ENCODE measurements at places on chromosomes 3 and 15. TPM values are rescaled to one million over a fixed set of nuclear protein-coding genes. Genes with fewer than 3 reads are reported as not detected.

DNA sequence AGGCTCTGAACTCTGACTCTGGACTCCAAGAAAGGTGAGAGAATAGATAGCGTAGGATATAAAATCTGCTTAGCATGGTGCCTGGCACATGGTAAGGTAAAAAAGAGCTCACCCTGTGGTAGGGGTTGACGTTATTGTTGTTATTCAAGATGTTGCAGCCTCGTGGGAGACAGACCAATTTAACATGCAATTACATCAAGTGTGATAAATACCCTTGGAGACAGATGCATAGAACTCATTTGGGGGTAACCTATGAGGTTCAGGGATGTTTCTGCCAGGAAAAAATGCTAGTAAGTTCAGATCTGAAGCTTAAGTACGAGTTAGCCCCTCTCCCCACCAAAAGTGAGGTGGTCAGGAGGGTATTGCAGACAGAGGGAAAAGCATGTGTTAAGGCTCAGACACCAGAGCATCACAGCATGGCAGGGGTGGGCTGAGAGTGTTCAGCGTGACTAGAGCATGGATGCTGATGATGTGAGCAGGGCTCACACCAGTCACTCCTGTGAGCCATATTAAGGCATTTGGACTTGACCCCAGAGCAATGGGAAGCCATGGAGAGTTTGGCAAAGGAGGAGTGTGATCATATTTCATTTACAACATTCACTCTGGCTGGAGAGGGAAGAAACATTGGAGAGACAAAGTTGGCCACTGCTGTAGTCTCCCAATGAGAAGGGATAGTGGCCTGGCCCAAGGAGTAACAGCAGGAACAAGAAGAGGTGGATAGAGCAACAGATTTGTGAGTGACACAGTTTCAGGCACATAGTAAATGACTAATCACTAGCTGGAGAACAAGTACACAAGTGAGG is 181.0 kb downstream of the UACA start:
- DNase-seq, result no peak

DNA sequence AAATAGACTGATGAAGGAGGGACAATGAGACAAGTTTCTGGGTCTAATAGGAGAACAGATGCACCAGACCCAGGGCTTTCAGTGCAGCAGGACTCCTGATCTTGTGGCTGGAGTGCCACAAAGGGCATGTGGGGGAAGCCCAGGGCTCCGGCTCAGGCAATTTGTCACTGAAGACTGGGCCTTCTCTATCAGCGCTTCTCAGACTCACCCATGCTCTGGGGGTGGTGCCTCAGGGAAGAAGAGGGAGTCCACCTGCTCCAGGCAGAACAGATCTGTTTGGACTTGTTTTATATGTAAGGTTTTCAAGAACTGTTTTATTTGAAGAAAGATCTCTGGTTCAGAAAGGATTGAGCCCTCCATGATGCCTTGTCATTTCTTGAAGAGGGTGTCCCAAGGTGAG is 112.4 kb upstream of the TLE3 start:
- DNase-seq, result no peak

- no peak for DNase-seq
Measured at GRCh38 chr15:38215707-38216106, 36.9 kb upstream of the SPRED1 start.

- DNase-seq, result no peak
Measured at GRCh38 chr15:56868170-56868569, 50.3 kb upstream of the TCF12 start.

GRCh38 chr3:111768571-111769100 is 90.4 kb upstream of the PHLDB2 start:
- DNase-seq, result peak; percentile 74

DNA sequence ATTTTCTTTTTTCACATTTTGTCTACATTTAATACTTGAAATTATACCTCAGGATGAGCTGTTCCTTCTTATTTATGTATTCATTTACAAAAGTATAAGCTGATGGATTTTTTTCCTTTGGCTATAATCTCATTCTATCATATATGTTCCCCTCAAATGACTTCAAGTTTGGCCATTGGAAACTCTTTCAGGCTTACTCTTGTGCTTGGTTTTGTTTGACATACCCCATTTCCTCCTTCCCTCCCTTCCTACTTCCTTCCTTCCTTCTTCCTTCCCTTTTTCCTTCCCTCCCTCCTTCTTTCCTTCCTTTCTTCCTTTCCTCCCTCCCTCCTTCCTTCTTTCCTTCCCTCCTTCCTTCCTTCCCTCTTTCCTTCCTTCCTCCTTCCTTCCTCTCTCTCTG is 697.1 kb upstream of the ARPP21 start:
- no peak for DNase-seq

DNA sequence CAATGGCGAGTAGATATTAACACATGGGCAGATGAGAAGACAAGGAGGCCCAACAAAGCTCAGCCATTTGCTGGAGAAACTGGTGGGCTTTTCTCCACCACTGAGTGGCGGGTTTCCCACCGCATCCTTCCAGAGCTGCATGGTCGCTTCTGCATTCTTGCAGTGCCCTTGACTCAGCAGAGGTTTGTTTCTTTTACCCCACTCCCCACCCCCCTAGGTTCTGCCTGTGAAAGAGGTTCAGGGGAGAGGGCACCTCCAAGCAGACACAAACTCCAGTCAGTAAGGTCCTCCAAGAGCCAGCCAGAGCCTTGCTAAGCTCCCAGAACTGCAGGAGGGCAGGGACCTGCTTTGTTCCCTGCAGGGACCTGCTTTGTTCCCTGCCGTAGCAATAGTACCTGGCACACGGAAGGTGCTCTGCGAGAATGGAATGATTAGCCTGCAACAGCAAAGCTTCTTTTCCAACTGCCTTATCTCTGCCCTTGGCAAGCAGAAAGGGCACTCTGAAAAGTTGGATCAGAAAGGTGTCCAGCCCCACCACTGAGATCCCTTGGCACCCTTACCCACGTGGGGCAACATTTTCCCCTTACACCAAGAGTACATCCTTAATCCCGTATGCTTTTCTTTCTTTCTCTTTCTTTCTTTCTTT is 1.4 kb downstream of the PAQR5 start:
- no peak for DNase-seq

DNA sequence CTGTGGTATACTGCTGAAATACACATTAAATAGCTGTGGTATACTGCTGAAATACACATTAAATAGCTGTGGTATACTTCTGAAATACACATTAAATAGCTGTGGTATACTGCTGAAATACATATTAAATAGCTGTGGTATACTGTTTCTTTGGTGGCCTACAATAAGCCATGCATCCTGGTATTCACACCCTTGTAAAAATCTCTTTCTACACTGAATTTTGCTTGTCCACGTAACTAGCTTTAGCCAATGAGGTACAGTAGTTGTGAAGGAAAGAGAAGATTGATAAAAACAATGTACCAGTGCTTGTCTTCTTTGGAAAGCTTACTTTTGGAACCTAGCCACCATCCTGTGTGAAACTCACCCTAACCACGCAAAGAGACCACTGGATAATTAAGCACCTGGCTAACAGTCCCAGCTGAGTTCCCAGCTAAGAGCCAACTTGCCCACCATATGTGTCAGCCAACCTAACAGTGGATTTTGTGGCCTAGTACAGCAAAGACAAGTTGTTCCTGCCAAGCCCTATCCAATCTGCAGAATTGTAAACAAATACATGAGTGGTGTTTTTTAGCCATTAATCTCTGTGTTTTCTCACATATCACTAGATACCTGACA is 103.4 kb upstream of the MELTF start:
- DNase-seq, result no peak

GRCh38 chr3:128867200-128868125 is 12.0 kb upstream of the ACAD9 start:
- no peak for DNase-seq

DNA sequence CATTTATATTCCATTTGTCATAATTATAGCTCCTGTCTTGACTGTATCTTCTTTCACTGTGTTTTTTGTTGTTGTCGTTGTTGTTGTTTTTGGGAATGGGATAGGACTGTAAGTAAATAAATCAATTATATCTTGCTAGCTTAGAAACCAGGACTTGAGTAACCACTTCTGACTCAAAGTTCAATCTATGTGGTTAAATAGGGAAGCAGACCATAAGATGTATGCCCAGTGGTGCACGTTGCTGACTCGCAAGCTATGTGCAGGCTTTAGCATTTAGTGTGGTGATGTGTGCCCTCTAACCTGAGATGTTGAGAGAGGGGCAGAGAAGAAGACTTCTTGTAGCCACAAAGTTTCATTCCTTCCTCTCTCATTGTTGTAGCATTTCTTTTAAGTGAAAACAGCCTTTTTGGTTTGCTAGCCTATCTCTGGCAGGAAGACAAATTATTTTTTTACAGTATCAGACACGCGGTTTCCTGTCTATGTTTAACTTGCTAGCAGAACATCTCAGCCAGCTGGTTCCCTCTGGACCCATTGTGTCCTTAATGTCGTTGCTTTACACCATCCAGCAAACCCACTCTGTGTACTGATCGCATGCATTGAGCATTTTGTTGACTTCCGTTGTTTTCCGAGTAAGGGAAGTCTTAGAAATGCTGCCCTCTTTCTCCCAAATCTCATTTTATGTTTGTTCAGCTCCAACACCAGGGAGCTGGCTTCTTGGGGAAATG is 52.1 kb downstream of the TGFBR2 start:
- DNase-seq, result peak; percentile 72

DNA sequence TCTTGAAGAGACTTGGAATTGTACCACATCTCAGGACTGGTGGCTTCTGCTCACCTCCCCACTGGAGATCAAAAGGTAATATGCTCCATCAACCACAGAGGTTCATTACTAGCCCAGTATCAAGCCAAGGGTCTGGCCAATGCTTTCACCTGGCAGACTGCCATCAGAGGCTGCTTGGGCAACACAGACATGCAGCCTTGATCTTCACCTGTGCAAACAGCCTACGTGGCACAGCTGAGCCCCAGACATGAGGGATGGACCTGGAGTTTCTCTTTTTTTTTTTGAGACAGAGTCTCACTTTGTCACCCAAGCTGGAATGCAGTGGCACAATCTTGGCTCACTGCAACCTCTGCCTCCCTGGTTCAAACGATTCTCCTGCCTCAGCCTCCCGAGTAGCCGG is 105.6 kb upstream of the HES1 start:
- DNase-seq, result no peak

GRCh38 chr3:64908251-64908685 is 220.5 kb upstream of the ADAMTS9 start:
- DNase-seq, result no peak

- DNase-seq, result no peak
Measured at GRCh38 chr15:65354835-65355172, 23.0 kb downstream of the IGDCC3 start.

DNA sequence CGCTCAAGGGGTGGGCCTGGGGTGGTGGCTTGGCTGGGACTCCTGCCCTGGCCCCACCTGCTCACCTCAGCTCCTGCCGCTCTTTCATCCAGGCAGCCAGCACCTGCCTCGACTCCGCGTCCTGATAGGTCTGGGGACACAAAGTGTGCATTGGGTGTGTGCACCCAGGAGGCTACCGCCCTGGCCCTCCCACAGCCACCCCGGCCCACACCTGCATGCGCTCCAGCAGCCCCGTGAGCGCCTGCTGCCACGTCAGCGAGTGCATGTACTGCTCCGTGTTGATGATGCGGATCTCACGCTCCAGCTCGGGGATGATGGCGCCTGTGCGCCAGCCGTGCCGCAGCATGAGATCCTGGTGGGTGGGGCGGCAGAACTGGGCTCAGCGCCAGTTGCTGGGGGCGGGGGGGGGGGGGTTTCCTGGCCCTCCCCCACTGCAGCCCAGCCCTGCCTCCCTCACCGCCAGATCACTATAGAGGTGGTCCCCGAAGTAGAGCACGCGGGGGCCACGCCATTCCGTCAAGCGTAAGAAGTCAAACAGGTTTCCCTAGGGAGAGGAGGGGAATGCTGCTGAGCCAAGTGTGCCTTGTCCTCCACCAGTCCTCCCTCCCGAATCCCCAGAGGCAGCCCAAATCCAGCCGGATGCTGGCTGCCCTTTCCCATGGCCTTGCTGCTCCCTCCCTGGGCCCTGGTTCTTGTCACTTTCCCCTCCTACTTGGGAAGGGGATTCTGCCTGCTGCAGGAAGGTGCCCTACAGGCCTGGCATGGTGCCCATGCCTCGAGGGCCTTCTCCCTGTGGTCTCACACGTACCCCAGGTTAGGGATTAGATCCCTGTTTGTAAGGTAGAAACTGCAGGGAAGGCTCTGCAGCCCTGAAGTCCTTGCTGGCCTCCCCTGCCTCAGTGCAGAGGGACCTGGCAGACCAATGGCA is 8.6 kb downstream of the NT5DC2 start:
- DNase-seq, result no peak

DNA sequence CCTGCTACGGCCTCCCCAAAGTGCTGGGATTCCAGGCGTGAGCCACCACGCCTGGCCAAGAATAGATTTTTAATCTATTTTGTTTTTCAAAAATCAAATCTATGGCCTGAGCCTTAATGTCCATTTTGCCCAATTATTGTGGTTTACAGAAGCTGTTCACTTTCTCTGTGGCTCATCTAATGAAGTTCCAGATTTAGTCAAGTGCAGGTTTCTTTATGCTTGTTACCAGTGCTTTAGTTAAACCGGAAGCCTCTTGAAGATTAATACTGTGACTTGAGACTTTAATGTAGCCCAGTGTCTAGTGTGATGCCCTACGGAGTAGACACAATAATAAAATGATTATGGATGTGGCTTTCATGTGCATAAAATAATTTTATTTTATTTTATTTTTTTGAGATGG is 16.5 kb upstream of the EDEM1 start:
- DNase-seq, result no peak

- DNase-seq, result no peak
Measured at GRCh38 chr3:52218454-52218853, 7.0 kb downstream of the TLR9 start.

DNA sequence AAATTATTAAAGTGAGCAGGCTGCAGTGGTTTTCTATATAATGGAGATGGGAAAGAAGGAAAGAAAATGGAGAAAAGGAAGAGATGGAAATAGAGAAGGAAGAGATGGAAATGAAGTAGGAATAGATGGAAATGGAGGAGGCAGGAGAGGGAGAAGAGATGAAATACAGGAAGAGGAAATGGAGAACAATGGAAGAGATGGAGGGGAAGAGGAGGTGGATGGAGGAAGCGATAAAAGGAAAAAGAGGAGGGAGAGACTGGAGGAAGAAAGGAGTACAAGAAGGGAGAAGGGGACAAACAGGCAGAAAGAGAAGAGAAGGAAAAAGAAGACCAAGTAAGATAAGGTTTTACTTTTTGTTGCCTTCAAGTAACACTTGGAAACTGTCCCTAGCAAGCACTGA is 67.6 kb downstream of the CLASP2 start:
- DNase-seq, result no peak

DNA sequence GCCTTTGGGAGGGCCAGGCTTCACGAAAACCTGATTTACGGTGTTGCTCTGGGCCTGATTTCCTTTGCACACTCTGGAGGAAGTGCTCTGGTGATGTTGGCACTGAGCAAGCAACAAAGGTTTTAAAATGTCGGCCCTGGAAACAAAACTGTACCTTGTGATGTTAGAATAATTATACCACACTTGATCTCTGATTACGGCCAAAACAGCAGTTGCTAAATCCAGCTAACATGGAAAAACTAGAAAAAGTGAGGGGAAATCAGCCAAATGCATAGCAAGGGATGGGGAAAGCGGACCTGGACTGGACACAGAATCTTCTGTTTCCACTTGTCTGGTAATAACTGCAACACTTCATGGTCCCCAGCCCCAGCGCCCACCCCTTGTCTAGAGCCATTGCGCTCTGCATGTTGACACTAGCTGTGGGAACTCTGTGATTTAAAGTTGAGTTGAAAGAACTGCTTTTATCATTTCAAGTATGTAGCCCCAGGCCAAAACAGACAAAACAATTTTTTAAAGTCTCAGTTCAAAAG is 120.1 kb downstream of the VGLL4 start:
- DNase-seq, result no peak

GAP43 gene
- total RNA-seq, result not detected

IL5RA gene
- total RNA-seq, result not detected

SAMMSON gene
- not detected for total RNA-seq

STARD5 gene
- 0.20 TPM for total RNA-seq

GOLGA8T gene
- total RNA-seq, result 0.20 TPM

TASOR gene
- total RNA-seq, result 103 TPM

DNAH12 gene
- total RNA-seq, result 0.04 TPM

LMAN1L gene
- total RNA-seq, result not detected

CDHR4 gene
- total RNA-seq, result not detected

All from pulmonary artery endothelial cell (primary cell).